ENCODE measurements at places on chromosomes 12 and 14.

DNA sequence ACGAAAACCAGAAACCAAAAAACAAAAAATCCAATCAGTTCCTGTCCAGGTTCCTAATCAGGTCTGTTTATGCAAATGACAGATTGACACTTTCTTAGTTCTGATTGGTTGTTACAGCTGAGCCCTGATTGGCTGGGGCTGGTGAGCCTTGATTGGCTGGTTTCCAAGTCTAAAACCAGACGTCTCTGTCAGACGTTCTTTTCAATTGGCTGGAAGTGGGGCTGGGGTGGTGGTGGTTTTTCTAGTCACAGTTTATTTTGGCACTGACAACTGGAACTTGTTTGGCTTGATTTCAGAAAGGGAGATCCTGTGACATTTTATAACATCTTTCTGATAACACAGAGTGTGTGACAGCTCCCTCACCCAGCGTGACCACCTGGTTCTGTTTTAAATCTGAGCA lies 36.1 kb upstream of the PRICKLE1 start:
- no peak for DNase-seq

DNA sequence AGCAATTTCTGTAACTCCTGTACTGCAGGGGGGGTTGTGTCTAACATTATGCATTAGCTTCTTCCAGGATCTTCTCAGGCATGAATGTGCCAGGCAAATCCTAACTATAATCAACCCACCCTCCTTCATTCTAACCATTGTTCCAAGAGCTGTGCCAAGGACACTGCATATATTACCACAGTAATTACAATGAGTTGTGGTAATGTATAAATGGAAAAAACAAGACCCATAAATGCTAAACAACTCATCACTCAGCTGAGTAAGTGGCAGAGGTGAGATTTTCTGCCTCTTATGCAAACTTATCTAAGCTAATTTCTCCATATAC lies 80.6 kb downstream of the PRKD1 start:
- DNase-seq = no peak

DNA sequence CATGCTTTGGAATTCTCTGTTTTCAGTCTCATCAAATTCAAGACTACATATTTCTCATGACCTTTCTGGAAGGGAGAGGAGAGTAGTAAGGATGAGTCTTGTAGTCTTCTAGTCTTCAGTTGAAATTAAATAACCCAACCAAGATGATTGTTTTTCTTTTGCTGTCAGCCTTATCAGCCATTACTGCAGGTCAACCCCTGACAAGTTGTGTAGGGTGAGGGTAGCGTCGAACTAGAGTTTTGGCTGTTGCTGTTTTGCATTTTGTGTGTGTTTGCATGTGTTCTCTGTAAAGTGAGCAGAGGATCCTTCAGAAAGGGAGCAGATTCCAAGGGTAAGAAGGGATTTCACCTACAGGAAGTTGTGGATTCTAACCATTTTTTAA lies 28.4 kb downstream of the DIP2B start:
- no peak for DNase-seq

DNA sequence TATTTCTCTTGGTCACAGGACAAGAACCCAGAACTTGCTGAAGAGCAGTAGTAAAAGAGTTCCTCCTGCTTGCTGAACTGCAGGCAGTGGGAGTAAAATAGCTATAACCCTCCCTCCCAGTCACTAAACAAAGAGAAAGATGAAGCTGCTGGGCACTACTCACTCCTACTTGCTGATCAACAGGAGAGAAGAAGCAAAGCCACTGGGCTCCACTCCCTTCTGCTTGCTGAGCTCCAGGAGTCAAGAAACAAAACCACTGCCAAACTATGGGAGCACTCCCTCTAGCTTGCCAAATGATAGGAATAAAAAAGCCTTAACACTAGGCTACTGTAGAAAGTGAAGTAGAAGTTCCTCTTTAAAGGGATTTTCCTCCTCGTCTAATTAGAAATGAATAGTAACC lies 155.3 kb downstream of the RASSF9 start:
- DNase-seq = no peak

GRCh38 chr12:3342051-3342450 lies 149.0 kb upstream of the PRMT8 start:
- DNase-seq = no peak

DNA sequence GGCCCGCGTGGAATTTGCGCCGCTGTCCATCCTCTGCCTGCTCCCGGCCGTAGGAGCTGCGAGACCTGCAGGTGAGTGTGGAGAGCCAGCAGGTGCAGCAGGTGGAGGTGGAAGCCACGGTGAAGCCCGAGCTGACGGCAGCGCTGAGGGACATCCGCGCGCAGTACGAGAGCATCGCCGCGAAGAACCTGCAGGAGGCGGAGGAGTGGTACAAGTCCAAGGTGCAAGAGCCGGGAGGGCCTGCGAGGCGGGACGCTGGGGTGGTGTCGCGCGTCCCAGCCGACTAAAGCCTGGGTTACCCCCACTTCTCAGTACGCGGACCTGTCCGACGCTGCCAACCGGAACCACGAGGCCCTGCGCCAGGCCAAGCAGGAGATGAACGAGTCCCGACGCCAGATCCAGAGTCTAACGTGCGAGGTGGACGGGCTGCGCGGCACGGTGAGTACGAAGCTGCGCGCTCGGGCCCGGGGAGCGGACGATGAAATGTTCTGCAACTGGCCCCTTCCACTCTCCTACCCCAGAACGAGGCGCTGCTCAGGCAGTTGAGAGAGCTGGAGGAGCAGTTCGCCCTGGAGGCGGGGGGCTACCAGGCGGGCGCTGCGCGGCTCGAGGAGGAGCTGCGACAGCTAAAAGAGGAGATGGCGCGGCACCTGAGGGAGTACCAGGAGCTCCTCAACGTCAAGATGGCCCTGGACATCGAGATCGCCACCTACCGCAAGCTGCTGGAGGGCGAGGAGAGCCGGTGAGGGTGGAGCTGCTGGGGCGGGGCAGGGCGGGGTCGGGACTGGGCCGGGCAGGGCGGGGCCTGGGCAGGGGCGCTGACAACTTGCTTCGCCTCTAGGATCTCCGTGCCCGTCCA lies 2.1 kb downstream of the PRPH start:
- DNase-seq = no peak

DNA sequence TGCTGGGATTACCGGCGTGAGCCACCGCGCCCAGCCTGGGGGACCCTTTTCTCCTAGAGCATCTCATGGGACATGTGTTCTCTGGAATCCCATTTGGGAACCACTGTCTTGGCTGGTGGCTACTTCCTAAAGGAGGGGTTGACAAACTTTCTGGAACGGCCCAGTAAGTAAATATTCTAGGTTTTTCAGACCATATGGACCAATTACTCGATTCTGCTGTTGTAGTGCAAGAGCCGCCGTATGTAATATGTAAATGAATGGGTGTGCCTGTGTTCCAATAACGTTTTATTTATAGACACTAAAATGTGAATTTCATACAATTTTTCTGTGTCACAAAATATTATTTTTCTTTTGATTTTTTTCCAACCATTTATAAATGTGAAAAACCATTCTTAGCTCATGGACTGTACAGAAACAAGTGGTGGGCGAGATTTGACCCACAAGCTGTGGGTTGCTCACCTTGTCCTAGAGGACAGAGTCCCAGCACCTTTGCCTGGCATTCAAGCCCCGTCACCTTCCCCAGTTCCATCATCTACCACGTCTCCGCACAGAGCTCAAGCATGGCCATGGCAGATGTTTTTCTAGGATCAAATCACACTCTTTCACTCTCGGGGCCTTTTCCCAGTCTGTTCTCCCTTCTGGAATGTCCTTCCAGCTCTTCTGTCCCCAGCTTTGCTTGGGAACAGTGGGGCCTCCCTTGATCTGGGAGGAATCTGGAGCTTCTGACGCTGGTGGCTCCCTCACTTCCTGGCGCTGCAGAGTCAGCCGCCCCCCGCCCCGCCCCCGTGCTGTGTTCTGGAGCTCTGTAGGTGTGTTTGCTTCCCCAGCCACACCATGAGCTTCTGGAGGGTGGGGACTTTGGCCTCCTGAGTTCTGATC lies 17.9 kb upstream of the RCOR1 start:
- DNase-seq = no peak

DNA sequence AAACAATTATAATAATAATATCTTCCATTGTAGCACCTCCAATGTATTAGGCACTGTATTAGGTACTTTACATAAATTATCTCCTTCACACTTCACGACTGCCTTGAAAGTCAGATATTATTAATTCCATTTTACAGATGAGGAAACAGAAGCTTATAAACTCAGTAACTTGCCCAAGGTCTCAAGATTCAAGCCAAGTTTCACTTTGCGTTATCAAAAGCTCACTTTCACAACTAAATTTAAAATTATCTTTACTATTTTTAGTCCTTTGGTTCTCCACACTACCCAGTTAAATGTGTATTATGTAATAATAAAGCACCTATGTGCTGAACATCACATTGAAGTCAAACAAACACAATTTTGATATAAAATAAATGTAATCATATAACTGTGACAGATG lies 55.8 kb downstream of the NUMB start:
- DNase-seq = no peak

GRCh38 chr12:90029317-90029716 lies 320.7 kb upstream of the ATP2B1 start:
- no peak for DNase-seq

- no peak for DNase-seq
Measured at GRCh38 chr12:91889910-91890309, 255.7 kb downstream of the BTG1 start.
